ENCODE measurements at places on chromosomes 2 and 18.

- DNase-seq: no peak
Measured at GRCh38 chr18:49174478-49174877, 223.7 kb upstream of the SMAD7 start.

- DNase-seq: no peak
Measured at GRCh38 chr2:159612255-159612901, 4.0 kb downstream of the BAZ2B start.

GRCh38 chr2:152846697-152847470 is 128.5 kb downstream of the ARL6IP6 start:
- DNase-seq: no peak

GRCh38 chr18:79524181-79525078 is 128.7 kb downstream of the NFATC1 start:
- peak; percentile 60 for DNase-seq

- DNase-seq: no peak
Measured at GRCh38 chr18:43665105-43665788, 388.0 kb upstream of the SYT4 start.

GRCh38 chr18:23718731-23719130 is 29.5 kb downstream of the LAMA3 start:
- no peak for DNase-seq

- no peak for DNase-seq
Measured at GRCh38 chr18:6543330-6543908, 128.7 kb upstream of the L3MBTL4 start.

GRCh38 chr2:33375054-33375453 is 101.4 kb upstream of the RASGRP3 start:
- no peak for DNase-seq

DNA sequence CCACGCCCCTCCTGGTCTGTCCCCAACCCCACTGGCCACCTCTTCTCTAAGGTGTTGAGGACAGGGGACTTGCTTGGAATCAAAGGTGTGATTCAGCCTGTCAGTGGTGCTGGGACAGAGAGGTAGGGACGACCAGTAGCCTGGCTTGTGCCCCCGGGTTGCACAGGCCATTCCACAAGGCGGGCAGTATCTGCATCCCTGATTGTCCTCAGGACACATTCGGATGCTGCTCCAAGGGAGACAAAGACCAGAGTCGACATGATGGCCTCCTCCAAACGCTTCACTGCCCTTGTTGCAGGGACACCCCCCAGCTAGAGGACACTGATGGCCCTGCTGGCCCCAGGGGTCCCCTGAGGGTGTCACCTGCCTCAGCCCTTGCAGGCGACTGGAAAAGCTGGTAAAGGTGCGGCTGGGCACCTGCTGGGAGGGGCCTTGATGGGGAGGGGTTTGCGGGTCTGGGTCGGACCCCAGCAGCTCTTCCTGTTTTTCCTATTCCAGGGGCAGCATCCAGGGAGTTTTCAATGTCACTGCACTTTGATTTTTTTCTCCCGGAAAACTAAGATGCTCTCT is 98.0 kb downstream of the PTGR3 start:
- no peak for DNase-seq

- DNase-seq: no peak
Measured at GRCh38 chr18:59051470-59052165, 88.1 kb upstream of the SEC11C start.

GRCh38 chr2:120854014-120854620 is 118.4 kb downstream of the GLI2 start:
- no peak for DNase-seq

DNA sequence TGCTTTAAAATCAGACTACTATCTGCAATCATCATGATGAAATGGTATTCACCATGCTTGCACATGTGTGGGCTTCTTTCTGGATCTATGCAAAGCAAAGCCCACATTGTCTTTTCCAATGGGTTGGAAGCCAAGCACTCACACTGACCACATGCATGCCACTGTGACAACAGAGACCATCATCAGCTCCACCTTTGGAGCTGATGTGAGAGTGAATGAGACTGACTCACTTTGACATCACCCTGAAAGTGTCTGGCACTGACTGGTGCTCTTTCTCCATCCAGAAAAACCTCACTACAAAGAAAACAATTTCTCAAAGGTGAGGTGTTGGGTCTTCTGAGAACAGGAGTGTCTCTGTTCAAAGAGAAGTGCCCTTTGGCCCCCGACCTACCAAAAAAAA is 4.7 kb downstream of the MYO5B start:
- no peak for DNase-seq

- DNase-seq: no peak
Measured at GRCh38 chr2:181354626-181355025, 102.6 kb upstream of the ITGA4 start.

- no peak for DNase-seq
Measured at GRCh38 chr18:9803063-9803697, 82.6 kb upstream of the TXNDC2 start.

DNA sequence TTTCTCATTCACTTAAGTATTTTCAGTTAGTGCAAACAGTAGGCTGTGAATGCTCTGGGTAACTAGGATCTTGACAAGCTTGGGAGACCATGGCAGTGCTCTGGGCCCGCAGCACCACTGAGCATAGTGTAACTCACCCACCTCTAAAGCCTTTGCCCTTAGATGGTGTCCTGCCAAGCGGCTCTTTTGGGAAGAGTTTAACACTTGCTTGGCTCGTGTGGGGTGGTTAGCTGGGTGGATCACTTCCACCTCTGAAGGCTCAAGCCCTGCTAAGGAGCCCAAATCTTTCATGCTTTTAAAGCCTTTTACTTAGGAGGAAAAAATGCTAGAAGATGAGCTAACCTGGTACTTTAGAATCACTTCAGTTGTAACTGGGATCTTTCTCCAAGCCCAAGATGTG is 33.9 kb downstream of the PTPN18 start:
- no peak for DNase-seq

DNA sequence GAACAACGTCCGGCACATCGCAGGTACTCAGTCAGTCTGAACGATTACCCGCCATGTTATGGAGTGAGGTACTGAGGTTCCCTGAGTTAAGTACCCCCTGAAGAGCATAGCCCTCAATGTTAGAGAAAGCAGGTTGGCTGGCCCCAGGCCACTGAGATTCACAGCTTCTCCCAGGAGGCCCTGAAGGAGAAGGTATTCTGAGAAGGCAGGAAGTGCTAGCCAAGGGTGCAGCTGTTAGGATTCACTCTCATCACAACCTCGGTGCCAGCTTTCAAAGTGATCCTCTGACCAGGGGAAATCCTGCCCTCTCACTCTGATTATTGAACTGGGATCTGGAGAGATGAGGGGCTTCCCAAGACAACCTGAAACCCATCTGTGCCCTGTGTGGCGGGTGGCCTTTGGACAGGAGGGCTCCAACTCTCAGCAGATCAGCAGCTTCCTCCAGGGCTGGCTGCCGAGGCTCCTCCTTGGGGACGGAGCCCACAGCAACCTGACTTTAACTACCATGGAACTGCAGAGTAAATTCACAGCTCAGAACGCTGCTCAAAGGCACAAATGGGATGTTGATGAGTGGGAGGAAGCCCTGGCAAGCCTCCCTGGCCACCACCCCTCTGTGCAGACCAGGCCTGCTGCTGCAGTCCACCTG is 7.8 kb downstream of the EHD3 start:
- DNase-seq: no peak

DNA sequence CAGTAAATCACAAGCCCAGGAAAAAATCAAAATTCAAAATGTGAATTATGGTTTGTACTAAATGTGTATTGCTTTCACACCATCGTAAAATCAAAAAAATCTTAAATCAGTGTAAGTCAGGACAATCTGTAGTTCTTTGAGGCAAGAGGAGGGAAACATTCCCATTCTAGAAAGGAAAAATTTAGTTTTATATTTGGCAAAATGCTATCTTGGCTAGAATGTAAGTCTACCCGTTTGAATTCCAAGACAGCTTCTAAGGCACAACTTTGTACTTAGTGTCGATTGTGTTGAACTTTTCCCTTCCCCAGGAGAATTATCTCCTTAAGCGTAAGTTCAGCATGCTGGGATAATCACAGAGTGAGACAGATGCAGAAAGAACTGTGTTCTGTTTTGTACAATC is 638.2 kb upstream of the LRRTM1 start:
- DNase-seq: no peak

DNA sequence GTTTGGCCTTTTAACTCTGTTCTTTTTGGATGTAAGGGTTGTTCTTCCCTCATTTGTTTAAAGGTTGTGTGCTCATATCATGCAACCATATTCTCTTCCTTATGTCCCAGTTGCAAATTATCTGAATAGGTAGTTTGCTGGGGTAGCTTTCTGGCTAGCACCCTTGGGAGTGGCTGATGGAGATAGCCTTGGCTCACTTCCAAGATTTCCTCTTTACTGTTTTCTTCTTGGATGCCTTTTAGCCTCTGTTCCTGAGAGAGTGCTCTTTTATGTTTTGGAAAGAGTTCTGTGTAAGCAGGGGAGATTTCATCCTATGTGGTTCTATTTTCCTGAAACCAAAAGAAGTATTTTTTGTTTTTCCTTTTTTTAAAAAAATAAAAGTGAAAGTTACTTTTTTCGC is 25.4 kb downstream of the USP14 start:
- no peak for DNase-seq

- peak; percentile 39 for DNase-seq
Measured at GRCh38 chr2:174603280-174603679, 5.7 kb upstream of the WIPF1 start.

- DNase-seq: no peak
Measured at GRCh38 chr18:55522011-55522410, 66.0 kb downstream of the TCF4 start.

DNA sequence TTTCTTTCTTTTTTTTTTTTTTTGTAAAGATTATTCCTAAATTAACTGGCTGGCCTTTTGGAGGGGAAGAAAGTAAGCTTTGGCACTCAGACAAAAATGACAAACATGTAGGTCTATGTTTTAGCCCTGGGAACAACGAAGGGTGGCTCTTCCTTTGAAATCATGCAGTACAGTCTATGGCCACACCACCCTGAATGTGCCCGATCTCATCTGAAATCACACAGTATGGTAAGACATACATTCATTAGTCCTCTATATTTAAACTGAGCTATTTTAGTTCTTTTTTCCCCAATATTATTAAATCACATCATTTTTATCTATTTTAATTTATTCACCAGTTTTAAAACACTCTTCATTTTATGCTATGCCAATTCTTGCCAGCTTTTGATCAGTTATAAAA is 48.2 kb downstream of the PLA2R1 start:
- no peak for DNase-seq

DNA sequence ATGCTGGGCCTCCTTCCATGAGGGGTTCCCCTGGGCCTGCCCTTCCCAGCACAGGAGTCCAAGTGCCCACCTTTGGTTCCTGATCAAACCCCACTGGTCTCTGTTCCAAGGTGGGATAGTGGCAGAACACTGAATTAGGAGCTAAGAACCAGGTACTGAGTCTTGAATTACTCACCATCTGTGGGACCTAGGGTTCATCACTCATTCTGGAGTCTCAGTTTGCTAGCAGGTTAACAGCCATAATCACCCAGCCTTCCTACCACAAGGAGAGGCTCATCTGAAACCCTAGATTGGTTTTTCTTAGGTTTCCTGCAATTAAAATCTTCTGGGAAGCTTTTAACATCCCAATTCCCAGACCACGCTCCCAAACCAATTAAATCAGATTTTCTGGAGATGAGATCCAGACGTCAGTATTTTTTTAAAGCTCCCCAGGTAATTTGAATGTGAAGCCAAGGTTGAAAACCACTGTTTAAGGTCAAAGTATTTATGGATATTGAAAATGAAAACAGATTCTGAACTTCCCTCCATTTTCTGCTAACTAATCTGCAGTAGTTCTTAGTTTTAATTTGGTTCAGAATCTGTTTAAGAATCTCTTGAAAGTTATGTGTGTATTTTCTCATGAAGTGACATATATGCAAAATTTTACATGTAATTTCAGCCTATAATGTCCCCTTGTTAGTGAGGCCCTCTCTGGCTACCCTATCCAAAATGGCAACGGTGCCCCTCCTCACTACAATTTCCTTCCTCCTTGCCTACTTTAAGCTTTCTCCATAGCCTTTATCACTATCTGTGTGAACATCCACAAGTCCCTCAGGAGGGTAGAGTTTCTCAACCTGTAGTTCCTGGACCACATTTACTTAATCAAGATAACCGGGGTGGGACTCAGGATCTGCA is 166.5 kb upstream of the CXCR4 start:
- no peak for DNase-seq

- DNase-seq: no peak
Measured at GRCh38 chr2:67158718-67159117, 238.4 kb upstream of the ETAA1 start.

- no peak for DNase-seq
Measured at GRCh38 chr2:229810786-229811185, 96.4 kb upstream of the DNER start.

- no peak for DNase-seq
Measured at GRCh38 chr18:34493099-34493544, 217.0 kb upstream of the DTNA start.

DNA sequence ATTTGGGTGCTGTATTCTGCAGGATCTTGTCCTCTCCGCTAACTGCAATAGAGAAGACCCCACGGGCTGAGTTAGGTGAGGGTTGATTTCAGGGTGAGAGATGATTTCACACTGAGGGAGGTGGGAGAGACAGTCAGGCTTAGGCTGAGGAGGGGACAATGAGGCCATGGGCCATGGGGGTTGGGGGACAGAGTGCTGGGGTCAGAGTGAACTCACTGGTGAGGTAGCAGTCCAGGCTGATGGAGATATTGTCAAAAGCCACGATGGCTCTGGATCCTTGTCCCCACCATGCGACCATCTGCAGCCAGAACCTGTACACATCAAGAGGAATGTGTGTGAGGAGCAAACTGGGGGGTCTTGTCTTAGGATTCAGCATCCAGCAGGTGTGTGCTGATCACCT is 160.0 kb downstream of the CLIP4 start:
- no peak for DNase-seq

DNA sequence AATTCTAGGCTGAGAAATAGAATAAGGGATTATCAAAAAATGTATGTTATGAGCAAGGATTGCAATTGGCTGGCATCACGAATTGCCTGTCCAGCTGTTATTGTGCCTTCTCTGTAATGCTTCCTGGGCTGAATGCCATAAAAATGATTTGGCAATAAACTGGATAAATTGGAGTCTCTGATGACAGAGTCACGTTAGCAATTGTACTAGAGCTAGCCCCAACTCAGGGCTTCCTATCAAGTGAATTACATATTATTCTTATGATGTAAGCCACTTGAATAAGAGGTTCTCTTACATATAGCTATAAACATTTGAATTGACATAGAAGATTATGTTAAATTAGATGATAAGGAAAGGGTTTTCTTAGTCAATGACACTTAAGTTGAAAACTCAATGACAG is 607.5 kb upstream of the REG3G start:
- DNase-seq: no peak

- no peak for DNase-seq
Measured at GRCh38 chr2:20454036-20454981, 7.4 kb downstream of the RHOB start.

- peak; percentile 39 for DNase-seq
Measured at GRCh38 chr18:48543228-48543627, 4.4 kb downstream of the CTIF start.

GRCh38 chr2:20221555-20221973 is 3.4 kb downstream of the SDC1 start:
- no peak for DNase-seq

- no peak for DNase-seq
Measured at GRCh38 chr2:221546505-221547225, 25.4 kb downstream of the EPHA4 start.

All from stimulated activated CD4-positive, alpha-beta T cell treated with anti-CD3 and anti-CD28 coated beads, Interleukin-4, amount 100 ng/mL, for 1 hour (primary cell).